ENCODE measurements at places on chromosomes 13 and 19.

DNA sequence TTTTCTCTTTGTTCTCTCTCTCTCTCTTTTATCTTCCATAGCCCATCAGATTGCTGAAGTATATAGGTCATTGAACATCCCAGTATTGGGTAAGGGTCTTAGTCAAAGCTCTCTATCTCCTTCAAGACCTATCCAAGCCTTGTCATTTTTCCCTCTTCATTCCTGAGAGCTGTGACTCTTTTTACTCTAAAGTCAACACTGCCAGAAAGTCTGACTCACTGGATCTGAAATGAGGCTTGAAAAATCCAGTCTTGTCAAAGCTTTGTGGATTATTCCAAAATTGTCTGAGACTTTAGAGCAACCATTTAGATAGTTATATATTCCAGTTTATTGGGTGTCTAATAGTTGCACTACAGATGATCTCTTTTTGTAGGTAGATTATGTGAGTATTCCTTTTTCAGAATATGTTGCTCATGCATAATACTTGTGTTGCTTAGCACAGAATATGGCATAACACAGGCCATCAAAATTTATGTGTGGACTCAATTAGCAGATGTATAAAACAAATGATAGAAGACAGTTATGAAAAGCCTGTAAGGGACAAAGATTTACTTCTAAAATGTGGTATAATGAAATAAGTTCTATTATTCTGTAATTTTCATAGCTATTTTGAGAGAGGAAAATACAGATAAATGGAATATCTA, 389.3 kb upstream of the PCDH9 start:
- no peak for DNase-seq

DNA sequence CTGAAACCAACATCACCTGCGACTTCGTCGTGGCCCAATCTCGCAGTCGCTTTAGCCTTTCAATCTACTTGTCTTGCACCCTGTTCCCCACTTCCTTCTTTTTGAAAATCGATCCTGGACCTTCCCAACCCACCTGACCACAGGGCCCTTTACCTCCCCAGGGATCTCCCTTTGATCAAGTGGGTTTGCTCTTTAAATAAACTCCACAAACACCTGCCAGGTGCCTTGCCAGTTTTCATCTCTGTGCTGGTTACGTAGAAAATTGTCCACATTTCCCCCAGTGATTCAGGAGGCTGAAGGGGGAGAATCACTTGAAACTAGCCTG, 14.5 kb upstream of the RAB20 start:
- no peak for DNase-seq

DNA sequence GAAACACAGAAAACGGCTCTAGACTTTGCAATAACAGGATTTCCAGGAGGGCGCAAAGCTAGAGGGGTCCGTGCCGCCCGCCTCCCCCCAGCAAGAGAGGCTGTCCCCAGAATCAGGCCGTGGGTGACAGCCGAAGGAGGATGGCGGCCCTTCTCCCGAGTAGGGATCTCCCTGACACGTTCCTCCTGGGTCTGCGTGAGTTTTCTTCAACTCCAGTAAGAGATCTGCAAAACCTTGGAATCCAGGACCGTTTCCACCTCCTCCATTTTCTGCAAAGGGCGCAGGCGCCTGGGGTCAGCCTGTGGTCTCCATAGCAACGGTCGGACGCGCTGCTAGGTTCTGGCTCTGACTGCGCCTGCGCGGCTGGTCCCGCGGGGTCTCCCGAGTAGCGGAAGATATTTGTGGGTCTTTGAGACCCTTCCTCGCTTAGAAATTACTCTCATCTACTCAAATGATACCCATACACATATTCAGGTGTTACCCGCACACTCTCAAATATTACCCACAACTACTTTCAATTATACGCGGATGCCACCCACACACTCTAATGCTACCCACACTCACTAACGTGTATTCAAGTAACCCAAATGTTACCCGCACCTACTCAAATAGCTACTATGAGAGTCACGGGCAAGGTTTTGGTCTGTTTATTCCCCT, 2.1 kb downstream of the PNMA8C start:
- peak; percentile 86 for DNase-seq

DNA sequence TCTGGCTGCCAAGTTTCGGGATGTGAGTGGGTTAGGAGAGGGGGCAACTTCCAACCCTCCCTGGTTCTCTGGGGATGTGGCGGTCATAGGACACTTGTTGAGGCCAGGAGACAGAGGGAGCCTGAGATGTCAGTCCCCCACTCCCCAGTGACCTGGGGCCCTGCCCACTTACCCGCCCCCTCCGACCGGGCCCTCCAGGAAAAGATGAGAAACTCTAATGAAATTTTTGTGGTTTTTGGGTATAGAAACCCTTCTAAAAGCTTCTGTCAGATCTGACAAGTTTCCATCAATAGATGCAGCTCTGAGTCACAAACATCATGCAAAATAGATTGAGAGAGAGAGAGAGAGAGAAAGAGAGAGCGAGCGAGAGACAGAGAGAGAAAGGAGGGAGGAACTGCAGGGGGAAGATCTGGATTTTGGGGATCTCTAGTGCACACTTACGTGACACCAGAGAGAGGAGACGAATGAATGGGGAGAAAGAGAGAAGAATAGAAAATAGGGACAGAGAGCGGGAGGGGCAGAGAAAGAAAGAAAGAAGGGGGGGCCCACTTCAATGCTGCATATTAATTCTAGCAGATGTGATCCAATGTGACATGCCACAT, 94.0 kb downstream of the PTPRS start:
- DNase-seq, result no peak

DNA sequence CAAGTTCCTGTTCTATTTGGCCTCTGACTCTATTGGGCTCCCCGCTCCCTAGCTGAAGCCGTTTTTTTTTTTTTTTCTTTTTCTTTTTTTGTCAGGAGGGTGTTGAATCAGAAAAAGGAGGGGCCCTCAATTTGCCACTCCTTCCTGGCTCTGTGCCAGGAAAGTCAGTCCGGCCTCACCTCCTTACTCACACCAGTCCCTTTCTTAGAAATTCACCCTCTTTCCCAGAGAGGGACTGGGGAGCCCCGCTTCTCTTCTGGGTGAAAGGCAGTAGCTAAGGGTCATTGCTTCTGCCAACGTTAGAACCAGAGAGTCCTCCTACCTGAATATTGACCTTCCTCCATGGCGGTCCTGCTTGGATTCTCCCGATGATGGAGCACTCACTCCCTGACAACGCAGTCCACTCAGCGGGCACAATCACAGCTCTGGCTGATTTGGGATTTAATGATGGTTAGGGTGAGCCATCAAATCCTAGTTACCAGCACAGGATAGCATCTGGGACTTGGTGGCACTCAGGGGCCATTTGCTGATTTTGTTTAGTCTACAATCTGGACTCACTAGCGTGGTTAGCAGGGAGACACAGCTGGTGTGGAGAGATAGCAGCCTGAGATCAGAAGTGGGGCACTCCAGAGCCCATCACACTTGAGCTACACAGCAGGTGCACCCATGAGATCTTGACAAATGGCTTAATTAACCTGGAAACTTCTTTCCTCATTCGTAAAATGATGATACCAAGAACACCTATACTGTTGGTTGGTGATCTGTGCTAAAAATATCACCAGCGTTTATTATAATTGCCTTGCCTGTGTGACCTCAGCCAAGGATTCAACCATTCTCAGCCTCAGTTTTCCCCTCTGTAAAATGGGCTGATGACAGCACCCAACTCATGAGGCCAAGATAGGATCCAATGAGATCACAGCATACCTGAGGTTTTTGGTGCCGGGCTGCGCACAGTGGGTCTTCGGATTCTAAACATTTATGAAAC, 2.2 kb downstream of the FCER2 start:
- DNase-seq, result no peak

GRCh38 chr19:15264061-15264932, 32.0 kb upstream of the EPHX3 start:
- no peak for DNase-seq

DNA sequence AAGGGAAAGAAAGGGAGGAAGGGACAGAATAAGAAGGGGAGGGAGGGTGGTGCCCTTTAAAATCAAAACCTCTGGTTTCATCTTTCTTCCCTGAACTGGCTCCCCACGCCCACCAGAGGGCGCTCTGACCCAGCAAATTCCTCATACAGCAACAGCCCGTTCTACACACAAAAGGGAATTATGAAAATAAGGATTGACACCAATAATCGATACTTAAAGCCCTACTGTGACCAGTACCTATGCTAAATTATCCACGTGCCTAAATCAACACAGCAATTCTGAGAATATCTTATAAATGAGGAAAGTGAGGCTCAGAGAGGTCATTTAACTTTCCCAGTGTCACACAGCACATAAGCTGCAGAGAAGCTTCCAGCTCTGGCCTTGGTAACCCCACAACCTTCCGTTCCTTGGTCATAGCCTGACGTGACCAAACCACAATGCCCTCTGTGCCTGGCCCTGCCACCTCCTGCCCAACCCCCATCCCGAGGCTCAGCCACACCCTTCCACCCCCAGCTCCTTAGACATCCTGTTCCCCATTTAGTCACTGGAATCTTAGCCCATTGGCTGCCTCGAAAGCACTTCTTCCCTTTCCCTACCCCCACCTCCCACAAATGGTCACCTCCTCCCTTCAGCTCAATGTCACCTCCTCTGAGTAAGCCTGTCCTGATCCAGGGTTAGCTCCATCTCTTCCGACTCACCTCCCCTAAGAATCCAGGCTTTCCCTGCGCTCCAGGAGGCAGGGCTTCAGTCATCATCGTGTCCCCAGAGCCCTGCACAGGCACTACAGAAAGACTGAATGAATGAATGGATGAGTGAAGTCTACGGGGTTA, 34.2 kb upstream of the PNMA8B start:
- DNase-seq, result peak; percentile 84

- no peak for DNase-seq
Measured at GRCh38 chr19:39430675-39431593, 4.8 kb downstream of the RPS16 start.

GRCh38 chr19:8146877-8147581, 2.4 kb downstream of the FBN3 start:
- no peak for DNase-seq

GRCh38 chr13:27264181-27264580, 6.4 kb upstream of the RASL11A start:
- DNase-seq, result peak; percentile 73

DNA sequence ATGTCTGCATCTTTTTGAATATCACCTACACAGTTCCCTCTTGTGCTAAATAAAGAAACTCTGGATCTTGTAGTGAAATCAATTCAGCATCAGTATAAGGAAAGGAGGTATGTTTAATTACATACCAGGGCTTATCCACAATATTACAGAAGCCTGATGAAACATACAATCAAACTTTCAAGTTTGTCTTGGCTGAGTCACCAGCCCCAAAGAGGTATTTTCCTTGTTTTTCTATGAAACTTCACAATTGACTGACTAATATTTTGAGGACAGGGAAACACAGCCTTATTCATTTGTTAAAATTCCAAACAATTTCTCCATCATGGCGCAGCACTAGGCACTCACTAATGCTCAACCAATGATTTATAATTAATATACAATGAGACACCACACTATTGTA, 952.4 kb downstream of the PCDH17 start:
- no peak for DNase-seq

GRCh38 chr13:38520041-38520440, 166.8 kb upstream of the FREM2 start:
- no peak for DNase-seq
